ENCODE measurements at places on chromosomes 12 and 14. TPM values are rescaled to one million over a fixed set of nuclear protein-coding genes. Genes with fewer than 3 reads are reported as not detected.

Gene CYP27B1
- 0.26 TPM for total RNA-seq

Gene TAS2R8
- total RNA-seq: not detected

Gene SERPINA1
- total RNA-seq: 0.16 TPM

Gene TEX22
- total RNA-seq: 0.43 TPM

Gene CCDC197
- not detected for total RNA-seq

Gene SOAT2
- 0.16 TPM for total RNA-seq

Gene TPI1
- total RNA-seq: 968 TPM

Gene SLC4A8
- total RNA-seq: 7.6 TPM

Gene SLC39A9
- 76.0 TPM for total RNA-seq

Gene CCDC38
- not detected for total RNA-seq

Gene KCNK10
- not detected for total RNA-seq

Gene FAM181A
- not detected for total RNA-seq

Gene ARHGEF40
- 37.4 TPM for total RNA-seq

Gene TAS2R30
- total RNA-seq: 3.5 TPM

Gene NYNRIN
- total RNA-seq: 17.5 TPM

Gene PRICKLE1
- total RNA-seq: 2.1 TPM

All from bronchial smooth muscle cell (primary cell).